ENCODE measurements at places on chromosomes 1 and 21. TPM values are rescaled to one million over a fixed set of nuclear protein-coding genes. Genes with fewer than 3 reads are reported as not detected.

Gene PDZK1IP1
- 0.58 TPM for total RNA-seq

Gene ROR1
- total RNA-seq: 7.3 TPM

Gene KRTAP10-11
- not detected for total RNA-seq

Gene S100A3
- total RNA-seq: 2.8 TPM

Gene ALG14
- 1.1 TPM for total RNA-seq

Gene TMEM61
- not detected for total RNA-seq

Gene TFF2
- not detected for total RNA-seq

Gene MCOLN2
- total RNA-seq: 2.8 TPM

Gene TMEM240
- total RNA-seq: 1.5 TPM

Gene OMA1
- total RNA-seq: 27.4 TPM

Gene DARS2
- total RNA-seq: 29.3 TPM

Gene E2F2
- total RNA-seq: under 0.01 TPM

Gene MIB2
- 115 TPM for total RNA-seq

Gene SOX13
- total RNA-seq: 6.3 TPM

Gene ASAP3
- 10.5 TPM for total RNA-seq

Gene SLAMF7
- not detected for total RNA-seq

Gene RNF186
- total RNA-seq: not detected

Gene ARTN
- not detected for total RNA-seq

Gene TSPAN1
- total RNA-seq: 0.56 TPM

Gene KANK4
- total RNA-seq: not detected

Gene MRPL24
- total RNA-seq: 69.2 TPM

Gene RORC
- total RNA-seq: not detected

Gene TRIM58
- total RNA-seq: 3.1 TPM

Gene LDLRAD1
- total RNA-seq: not detected

Gene KCNAB2
- total RNA-seq: 2.0 TPM

Gene VCAM1
- total RNA-seq: 5.4 TPM

Gene GMEB1
- total RNA-seq: 14.8 TPM

Gene CYB561D1
- total RNA-seq: 5.8 TPM

Gene CFAP107
- not detected for total RNA-seq

Gene B3GALT5
- under 0.01 TPM for total RNA-seq

Gene FCGR3B
- not detected for total RNA-seq

Gene SEC16B
- 1.7 TPM for total RNA-seq

Gene F5
- total RNA-seq: under 0.01 TPM

Gene SAMD13
- 0.77 TPM for total RNA-seq

Gene FCRLB
- 3.1 TPM for total RNA-seq

Gene KCNK1
- 0.56 TPM for total RNA-seq

Gene AMY1B
- total RNA-seq: not detected

Gene ORC1
- total RNA-seq: 10.5 TPM

Gene OLFML2B
- total RNA-seq: 1.2 TPM

Gene ZFP69
- 2.8 TPM for total RNA-seq

Gene ATF6
- 23.2 TPM for total RNA-seq

Gene TOMM40L
- total RNA-seq: 10.4 TPM

Gene F11R
- total RNA-seq: 24.7 TPM

Gene SLC16A1
- 126 TPM for total RNA-seq

Gene CELA3A
- total RNA-seq: not detected

Gene DMBX1
- not detected for total RNA-seq

Gene ABCG1
- 5.2 TPM for total RNA-seq

Gene CA6
- total RNA-seq: not detected

All from regular cardiac myocyte (primary cell).